ENCODE measurements at places on chromosomes 6 and 20.

- no peaks in the 10 kb centered on the region for H3K27me3 ChIP-seq
- DNase-seq: no peak
- no peak overlapping the region for H3K4me3 ChIP-seq
- no peak overlapping the region for H3K27ac ChIP-seq
- H3K36me3 ChIP-seq: peaks cover 73% of the 10 kb centered on the region
Observed at GRCh38 chr6:36542041-36542440, 5.2 kb downstream of the STK38 start.

DNA sequence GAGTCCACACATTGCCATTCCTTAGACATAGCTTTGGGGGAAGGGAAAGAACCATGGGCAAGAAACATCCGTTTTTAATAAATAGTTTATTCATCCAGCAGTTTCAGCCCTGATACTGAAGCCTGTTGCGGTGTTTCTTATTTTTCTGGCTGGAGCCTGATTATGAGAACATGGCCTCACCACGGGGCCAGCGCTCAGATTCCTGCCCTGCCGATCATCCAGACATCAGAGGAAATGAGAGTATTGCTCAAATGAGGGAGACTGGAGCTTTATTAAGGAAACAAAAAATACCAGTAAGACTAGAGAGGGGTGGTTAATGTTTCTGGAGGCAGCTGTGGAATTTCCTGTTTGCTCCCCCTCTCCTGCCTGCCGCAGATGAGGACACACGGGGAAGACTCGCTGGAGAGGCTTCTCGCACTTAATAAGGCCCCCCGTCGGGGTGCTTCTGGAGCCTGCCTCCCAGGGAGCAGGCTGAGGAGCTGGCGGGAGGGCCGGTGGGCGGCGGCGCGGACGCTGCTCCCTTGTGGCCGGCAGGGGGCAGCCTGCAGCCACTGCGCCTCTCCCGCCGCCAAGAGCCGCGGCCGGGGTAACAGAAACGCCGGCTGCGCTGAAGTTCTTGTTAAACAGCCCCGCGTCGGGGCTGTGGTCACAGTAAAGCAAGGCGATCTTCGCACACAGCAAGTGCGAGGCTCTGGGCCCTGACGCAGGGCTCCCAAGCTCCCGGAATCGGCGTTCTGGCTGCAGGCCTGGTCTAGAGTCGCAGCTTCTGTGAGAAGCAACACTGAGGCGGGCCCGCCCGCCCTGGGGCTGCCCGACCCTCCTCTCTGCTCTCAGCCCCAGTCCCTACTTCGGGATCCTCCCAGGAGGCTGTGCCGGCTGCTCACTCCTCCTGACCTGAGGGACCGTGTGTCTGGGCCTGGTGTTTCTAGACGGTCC is 17.5 kb downstream of the LEMD2 start:
- peaks cover 58% of the 10 kb centered on the region for H3K4me1 ChIP-seq
- H3K27me3 ChIP-seq: no peaks in the 10 kb centered on the region
- H3K36me3 ChIP-seq: peaks cover 44% of the 10 kb centered on the region
- no peak overlapping the region for H3K4me3 ChIP-seq
- DNase-seq: peak; percentile 96

DNA sequence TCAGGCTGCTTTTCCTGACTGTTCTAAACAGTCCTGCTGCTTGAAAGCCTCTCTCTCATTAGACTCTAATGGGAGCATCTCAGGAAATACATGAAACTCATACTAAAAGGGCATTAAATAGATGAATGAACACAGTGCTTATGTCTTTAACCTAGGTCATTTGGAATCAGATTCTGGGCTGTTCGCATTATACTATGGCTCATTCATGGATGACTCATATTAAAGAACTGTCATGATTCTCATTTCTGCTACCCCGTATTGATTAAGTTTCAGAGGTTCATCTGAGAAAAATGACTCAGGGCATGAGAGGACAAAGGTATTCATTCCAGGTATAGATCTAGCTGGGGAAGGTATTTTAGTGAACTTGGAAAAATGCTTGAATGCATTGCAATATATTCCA is 335.5 kb downstream of the GJA1 start:
- no peak overlapping the region for H3K27ac ChIP-seq
- no peak for DNase-seq
- H3K4me3 ChIP-seq: no peak overlapping the region
- no peaks in the 10 kb centered on the region for H3K36me3 ChIP-seq

DNA sequence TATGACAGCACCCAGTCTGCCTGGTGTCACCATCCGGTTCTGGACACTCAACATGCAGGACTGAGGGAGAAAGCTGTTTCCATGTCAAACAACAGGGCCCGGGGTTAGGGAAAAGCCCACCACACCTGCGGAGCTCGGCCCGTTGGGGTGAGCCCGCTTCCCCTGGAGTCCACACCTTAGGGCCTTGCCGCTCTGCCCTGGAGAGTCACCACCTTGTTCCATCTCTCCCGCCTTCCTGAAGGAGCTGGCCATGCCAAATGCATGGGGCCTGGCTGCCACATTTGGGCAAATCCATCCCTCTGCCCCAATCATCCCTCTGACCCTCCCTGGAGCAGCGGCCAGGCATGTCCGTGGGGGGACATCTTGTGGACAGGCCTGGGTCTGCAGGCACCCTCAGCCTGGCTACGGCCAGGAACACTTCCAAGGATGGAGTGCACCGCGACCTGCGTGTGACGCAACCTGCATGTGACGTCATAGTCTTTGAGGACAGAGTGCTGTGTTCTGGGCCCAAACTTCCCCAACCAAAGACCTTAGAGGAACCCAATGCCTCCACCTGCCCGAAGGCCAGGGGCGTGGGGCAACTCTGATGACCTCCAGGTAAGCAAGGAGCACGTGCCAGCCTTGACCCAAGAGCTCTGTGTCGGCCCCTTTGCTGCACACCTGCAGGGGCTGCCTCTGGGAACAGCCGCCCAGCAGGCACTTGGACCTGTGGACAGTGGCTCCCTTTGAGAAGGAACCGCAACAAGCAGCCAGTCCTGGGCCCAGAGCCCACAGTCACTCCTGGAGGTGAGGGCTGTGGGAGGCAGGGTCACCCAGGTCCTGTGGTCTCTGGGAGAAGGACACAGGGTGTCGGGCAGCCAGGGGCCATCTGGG is 1.7 kb downstream of the CABLES2 start:
- H3K36me3 ChIP-seq: peaks cover 8% of the 10 kb centered on the region
- DNase-seq: no peak
- peaks cover 24% of the 10 kb centered on the region for H3K4me1 ChIP-seq
- no peak overlapping the region for H3K27ac ChIP-seq
- no peaks in the 10 kb centered on the region for H3K27me3 ChIP-seq
- H3K4me3 ChIP-seq: peak overlapping the region; percentile 6

DNA sequence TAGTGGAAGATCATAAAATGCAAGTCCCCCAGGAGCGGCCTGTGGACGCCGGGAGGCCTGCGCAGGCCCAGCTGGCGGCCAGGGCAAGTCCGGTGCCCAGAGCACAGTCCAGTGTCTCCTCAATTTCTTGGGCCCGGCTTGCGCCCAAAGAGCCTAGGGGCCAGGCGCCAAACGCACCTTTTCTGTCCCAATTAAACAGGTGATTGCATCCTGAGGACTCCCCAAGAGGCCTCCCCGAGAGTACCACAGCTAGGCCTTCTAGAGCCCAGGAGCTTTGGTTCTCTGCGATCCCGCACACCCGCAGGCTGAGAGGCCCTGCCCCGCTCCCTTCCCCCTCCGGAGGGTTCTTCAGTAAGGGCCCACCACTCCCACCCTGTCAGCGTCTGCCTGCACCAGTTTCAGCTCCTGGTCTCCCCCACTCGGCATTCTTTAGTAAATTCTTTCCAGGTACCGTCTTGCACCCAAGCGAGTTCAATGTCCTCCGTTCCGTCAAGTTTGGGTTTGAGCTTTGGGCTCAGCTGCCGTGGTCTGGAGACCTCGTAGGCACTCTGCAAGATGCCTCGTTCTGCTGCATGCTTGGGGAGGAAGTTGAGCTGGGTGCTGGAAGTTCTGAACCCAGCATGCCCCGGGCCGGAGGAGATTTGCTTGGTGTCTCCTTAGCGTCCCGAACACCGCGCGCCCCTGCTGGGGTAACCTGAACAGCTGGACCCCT is 3.9 kb upstream of the NKX2-2 start:
- no peak overlapping the region for H3K27ac ChIP-seq
- peaks cover 20% of the 10 kb centered on the region for H3K27me3 ChIP-seq
- peaks cover 24% of the 10 kb centered on the region for H3K4me1 ChIP-seq
- peak; percentile 40 for DNase-seq

DNA sequence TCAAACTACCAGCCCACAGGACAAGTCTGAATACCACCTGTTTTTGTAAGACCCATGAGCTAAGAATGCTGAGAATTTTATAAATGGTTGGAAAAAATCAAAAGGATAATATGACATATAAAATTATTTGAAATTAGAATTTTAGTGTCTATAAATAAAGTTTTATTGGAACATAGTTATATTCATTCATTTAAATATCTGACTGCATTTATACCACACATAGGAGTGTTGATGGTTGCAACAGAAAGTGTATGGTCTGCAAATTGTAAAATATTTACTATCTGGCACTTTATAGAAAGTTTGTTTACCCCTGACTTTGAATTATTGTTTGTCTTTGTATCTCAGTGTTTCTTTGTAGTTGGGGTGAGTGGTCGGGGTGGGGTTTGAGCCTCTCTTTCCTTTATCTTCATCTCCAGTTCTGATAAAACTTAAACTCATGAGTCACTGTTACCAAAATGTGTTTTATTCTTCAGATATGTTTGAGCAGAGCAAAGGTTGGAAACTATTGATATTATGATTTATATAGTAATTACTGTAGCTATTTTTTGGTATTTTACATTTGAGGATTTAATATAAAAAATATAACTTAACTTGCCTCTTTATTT is 55.5 kb downstream of the CD2AP start:
- no peak overlapping the region for H3K27ac ChIP-seq
- no peak for DNase-seq
- no peak overlapping the region for H3K4me3 ChIP-seq
- H3K36me3 ChIP-seq: 0 out of 2 replicates have a peak, but pooled peaks cover 8% of the 10 kb centered on the region
- no peaks in the 10 kb centered on the region for H3K4me1 ChIP-seq

- peak; percentile 43 for DNase-seq
- no peaks in the 10 kb centered on the region for H3K27me3 ChIP-seq
- peak overlapping the region; percentile 97 for H3K4me3 ChIP-seq
- peaks cover 47% of the 10 kb centered on the region for H3K36me3 ChIP-seq
- H3K4me1 ChIP-seq: peaks cover 28% of the 10 kb centered on the region
- H3K27ac ChIP-seq: peak overlapping the region; percentile 99
Observed at GRCh38 chr6:31794294-31794865, 1.2 kb downstream of the VARS1 start.

GRCh38 chr6:77548662-77549366 is 85.5 kb upstream of the HTR1B start:
- no peaks in the 10 kb centered on the region for H3K4me1 ChIP-seq
- H3K4me3 ChIP-seq: no peak overlapping the region
- H3K27ac ChIP-seq: no peak overlapping the region

DNA sequence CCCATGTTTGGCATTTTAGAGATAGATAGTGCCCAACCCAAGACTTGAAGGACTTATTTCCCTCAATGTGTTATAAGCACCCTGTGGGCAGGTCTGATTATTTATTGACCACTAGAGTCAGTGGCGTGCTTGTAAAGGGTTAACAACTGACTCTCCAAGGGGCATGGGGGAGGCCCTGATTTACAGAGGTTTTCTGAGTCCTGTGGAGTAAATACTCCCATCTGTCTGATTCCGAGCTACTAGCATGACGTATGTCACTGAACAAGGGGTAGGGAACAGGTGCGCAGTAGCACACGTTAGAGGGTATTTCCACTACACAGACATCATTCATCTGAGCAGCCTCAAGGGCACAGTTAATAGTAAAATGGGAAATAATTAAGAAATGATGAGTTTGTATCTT is 17.4 kb upstream of the TRAM2 start:
- H3K4me1 ChIP-seq: peaks cover 59% of the 10 kb centered on the region
- no peak for DNase-seq
- H3K27me3 ChIP-seq: no peaks in the 10 kb centered on the region
- H3K4me3 ChIP-seq: no peak overlapping the region
- no peaks in the 10 kb centered on the region for H3K36me3 ChIP-seq

DNA sequence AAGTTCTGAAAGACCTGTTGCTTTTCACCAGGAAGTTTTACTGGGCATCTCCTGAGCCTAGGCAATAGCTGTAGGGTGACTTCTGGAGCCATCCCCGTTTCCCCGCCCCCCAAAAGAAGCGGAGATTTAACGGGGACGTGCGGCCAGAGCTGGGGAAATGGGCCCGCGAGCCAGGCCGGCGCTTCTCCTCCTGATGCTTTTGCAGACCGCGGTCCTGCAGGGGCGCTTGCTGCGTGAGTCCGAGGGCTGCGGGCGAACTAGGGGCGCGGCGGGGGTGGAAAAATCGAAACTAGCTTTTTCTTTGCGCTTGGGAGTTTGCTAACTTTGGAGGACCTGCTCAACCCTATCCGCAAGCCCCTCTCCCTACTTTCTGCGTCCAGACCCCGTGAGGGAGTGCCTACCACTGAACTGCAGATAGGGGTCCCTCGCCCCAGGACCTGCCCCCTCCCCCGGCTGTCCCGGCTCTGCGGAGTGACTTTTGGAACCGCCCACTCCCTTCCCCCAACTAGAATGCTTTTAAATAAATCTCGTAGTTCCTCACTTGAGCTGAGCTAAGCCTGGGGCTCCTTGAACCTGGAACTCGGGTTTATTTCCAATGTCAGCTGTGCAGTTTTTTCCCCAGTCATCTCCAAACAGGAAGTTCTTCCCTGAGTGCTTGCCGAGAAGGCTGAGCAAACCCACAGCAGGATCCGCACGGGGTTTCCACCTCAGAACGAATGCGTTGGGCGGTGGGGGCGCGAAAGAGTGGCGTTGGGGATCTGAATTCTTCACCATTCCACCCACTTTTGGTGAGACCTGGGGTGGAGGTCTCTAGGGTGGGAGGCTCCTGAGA is at the start of gene HFE:
Gene HFE (plus strand): TSS at position 146 of the 832 bp plus-strand sequence. CDS start 12 bp downstream, at position 158.
- peaks cover 10% of the 10 kb centered on the region for H3K4me1 ChIP-seq
- peak within 1 kb of the TSS; percentile 67 for H3K27ac ChIP-seq
- peak within 1 kb of the TSS; percentile 50 for H3K4me3 ChIP-seq
- H3K27me3 ChIP-seq: no peaks in the 10 kb centered on the region

GRCh38 chr20:41308290-41308711 is 9.2 kb downstream of the ZHX3 start:
- H3K4me3 ChIP-seq: no peak overlapping the region
- no peaks in the 10 kb centered on the region for H3K36me3 ChIP-seq
- H3K27ac ChIP-seq: peak overlapping the region; percentile 34
- H3K4me1 ChIP-seq: peaks cover 15% of the 10 kb centered on the region

GRCh38 chr6:91267246-91267645 is 680.4 kb upstream of the MAP3K7 start:
- no peaks in the 10 kb centered on the region for H3K4me1 ChIP-seq
- no peak overlapping the region for H3K27ac ChIP-seq
- no peak for DNase-seq
- H3K27me3 ChIP-seq: no peaks in the 10 kb centered on the region
- no peak overlapping the region for H3K4me3 ChIP-seq

- no peaks in the 10 kb centered on the region for H3K27me3 ChIP-seq
- peak overlapping the region; percentile 59 for H3K27ac ChIP-seq
- peak; percentile 69 for DNase-seq
Observed at GRCh38 chr6:149897015-149897697, 757 bp downstream of the RAET1E start.
